ENCODE measurements at places on chromosomes 2 and 18. TPM values are rescaled to one million over a fixed set of nuclear protein-coding genes. Genes with fewer than 3 reads are reported as not detected.

The FLACC1 gene
- 0.63 TPM for total RNA-seq

The C1QL2 gene
- total RNA-seq, result not detected

The TBR1 gene
- not detected for total RNA-seq

The GPBAR1 gene
- total RNA-seq, result 0.14 TPM

The PTGR3 gene
- 29.6 TPM for total RNA-seq

The GAREM2 gene
- 1.4 TPM for total RNA-seq

The RESP18 gene
- not detected for total RNA-seq

DNA sequence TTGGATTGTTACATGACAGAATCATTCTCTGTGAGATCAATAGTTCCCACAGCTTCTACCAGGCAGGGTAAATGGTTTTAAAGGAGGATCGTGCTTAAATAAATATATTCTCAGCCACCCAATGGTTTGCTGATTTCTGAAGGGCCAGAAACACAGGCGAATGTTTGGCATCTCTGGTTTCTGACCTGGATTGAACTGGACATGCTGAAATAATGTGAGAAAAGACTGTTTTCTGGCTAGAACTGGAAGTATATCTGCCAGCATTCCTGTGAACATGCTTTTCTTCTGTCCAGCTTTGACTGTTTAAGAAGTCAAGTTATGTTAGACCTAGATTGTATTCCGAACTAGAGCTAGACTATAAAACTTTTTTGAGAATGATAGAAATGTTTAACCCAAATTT, 77.1 kb upstream of the COL3A1 start:
- DNase-seq, result no peak
- no peaks in the 10 kb centered on the region for H3K4me1 ChIP-seq
- H3K4me3 ChIP-seq, result no peak overlapping the region
- no peaks in the 10 kb centered on the region for H3K36me3 ChIP-seq
- no peak overlapping the region for H3K27ac ChIP-seq
- H3K27me3 ChIP-seq, result no peaks in the 10 kb centered on the region

DNA sequence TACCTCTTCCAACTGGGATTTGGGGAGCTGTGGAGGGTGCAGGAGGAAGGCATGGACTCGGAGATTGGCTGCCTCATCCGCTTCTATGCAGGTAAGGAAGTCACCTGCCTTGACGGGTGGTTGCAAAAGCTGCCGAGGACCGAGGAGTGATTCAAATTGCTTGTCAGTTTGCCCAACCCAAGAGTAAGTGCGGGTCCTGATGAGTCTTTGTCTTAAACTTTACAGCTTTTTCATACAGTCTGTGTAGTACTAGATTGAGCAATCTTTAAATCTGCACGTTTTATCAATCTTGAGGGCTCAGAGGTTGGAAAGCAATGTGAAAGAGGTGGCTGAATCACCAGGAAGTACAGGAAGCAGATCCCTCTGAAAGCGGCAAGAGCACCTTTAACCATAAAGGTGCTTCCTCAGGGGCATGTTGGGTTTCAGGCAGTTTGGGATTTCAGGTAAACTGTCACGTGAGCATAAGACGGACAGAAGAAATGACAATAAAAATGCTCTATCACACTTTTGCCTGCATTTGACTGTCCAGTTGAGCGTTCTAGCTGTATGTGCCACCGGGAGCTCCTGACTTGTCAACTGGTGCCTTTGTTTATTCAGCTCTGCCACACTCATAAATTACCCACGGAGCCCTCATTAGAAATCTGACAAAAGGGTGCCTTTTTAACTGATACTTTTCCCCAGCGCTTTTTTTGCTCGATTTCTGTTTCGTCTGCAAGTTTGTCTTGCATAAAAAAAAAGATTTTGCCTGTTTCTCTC, 2.0 kb downstream of the PHLPP1 start:
- DNase-seq, result peak; percentile 71
- peak overlapping the region; percentile 71 for H3K27ac ChIP-seq
- no peaks in the 10 kb centered on the region for H3K36me3 ChIP-seq
- peaks cover 2% of the 10 kb centered on the region for H3K27me3 ChIP-seq

DNA sequence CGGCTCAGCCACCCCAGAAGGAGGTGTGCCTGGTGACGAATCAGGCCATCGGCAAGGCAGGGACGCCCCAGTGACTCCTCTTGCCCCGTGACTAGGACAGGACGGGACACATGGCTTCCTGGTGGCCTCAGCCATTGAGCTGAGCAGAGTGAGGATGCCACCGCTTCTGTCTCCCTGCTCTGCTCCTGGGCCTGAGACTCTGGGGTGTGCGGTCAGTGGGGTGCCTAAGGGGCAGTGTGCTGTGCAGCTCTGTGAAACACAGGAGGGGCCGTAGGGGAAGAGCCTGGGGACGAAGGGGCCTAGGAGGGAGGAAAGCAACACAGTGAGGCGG, 24.3 kb downstream of the IGFBP5 start:
- no peak overlapping the region for H3K4me3 ChIP-seq
- no peaks in the 10 kb centered on the region for H3K4me1 ChIP-seq
- H3K27me3 ChIP-seq, result peaks cover 3% of the 10 kb centered on the region
- H3K36me3 ChIP-seq, result no peaks in the 10 kb centered on the region
- H3K27ac ChIP-seq, result no peak overlapping the region
